ENCODE measurements at places on chromosomes 2 and 18.

DNA sequence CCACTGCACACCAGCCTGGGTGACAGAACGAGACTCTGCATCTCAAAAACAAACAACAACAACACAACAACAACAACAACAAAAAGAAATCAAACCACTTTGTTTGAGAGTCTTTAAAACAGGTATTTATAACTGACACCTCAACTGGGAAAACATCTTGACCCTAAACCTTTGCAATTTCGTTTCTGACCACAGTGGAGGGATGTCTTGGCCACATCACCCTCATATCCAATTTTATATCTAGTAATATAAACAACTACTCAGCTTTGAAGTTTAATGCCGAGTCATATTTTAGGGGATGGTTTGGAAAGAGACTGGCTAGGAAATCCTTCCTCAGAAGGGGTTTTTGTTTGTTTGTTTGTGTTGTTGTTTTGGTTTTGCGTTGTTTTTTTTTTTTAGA, 37.8 kb upstream of the RMDN2 start:
- no peak for DNase-seq

- DNase-seq, result no peak
Observed at GRCh38 chr2:27809761-27810241, 38.3 kb downstream of the MRPL33 start.

DNA sequence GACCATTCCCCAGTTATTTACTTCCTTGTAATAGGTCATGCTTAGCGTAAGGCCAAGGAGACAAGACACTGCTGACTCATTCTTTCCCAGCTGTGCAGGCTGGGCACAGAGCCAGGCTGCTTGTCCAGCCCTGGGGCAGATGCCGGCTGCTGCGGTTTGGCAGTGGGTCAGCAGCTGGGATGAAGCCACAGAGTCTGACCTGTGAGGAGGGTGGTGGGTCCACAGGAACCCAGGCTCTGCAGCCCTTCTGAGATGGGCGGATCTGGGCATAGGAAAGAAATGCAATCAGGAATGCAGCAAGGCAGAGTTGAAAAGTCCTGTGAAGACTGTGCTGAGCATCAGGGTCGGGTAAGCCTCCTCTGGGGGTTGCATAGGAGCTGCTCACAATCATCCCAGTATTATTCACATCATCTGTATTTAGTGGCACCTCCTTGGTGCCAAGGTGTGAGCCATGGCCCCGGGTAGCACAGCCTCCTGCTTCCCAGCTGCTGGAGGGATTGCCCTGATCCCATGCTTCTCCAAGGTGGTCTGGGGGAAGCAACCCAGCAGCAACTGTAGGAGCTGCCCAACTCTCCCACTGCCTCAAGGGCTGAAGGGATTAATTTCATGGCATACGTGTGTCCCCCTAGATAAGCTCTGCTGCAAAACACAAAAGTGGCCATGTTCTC, 139.0 kb downstream of the DDX1 start:
- peak; percentile 90 for DNase-seq

DNA sequence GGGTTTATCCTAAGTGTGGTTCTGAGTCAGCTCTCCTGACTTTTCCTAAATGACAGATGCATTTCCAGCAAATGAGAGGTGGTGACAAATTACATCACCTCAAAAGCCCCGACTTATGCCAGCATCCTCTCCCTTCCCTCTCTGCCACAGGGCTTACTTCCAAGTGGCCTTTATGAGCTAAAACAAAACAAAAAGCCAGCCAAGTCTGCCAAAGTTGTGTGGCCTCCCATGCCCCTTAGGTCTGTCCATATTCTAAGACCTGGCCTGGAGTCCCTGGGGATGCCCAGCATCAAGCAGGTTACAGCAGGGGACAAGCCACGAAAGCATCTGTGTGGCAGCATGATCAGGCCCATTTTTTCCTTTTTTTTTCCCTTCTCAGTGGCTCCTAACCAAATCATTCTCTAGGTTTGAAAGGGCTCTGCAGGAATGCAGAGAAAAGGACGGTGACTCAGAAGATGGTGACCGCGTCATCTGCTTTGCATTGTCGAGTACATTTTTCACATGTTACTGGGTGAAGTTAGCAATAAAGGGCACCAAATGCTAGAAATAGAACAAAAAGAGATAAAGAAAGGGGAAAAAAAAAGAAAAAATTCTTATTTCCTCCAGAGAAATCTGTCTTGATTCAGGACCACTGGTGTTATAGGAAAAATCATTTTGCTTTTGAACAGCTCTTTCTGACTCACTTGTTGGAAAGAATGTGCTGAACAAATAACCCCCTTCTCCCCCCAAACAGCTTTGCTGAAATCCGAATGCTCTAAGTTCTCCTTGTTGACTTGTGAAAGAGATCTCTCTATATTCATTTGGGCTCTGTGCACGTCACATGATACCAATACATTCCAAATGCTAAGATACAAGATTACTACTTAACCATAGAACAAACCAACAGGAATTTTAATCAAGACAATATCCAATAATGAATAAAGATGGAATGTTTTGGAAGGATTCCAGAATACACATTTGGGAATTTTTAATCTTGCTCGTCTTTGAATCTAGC, 178.7 kb downstream of the EN1 start:
- DNase-seq, result no peak

- DNase-seq, result no peak
Observed at GRCh38 chr2:176117162-176117822, 714 bp downstream of the HOXD10 start.

DNA sequence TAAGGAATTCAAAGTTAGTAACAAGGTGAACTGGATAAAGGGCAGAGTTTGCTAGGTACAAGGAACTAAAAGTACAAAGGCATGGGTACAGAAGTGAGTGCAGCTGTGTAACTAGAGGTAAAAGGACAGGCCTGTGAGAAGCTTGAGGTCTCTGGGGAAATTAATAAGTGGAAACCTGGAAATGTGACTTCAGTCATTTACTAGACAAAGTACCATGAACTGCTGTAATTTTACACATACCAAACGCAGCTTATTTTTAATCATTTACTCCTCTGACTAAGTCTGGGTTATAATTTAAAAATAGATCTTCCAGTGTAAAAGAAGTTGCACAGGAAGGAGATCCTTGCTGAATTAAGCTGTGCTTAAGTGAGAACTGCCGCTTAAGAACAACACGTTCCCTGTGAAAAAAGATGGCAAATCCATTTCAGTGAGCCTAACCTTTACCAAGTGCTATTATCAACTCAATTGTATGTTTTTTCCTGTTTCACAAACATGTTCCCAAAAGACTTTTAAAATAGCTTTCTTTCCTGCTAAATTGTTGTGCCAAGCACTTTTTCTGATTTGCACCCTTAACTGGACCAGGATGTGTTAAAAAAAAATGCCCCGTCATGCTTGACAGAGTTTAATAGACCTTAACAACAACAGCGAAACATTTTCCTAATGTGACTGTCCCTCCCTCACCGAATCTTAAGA, 44.3 kb downstream of the CALCRL start:
- DNase-seq, result peak; percentile 25

- no peak for DNase-seq
Observed at GRCh38 chr2:44335806-44336538, 25.3 kb downstream of the PREPL start.

DNA sequence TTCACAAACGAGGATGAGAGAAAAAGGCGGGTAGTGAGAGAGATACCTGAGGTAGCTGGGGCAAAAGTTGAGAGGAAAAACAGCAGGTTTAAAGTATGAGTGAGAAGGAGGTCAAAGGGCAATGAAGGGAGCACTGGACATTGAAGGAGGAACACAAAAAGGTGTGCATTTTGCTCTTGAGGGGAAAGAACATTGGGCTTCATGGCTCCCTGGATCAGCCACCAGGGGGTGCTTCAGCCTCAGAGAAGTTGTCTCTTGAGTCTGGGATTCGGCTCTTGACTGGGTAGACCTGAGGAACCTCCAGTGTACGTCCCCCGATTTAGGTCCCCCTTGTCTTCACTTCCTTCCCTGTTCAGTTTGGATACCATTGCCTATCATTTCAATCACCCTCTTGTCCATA, 128.5 kb downstream of the RAPGEF4 start:
- DNase-seq, result no peak

GRCh38 chr18:11368020-11368419, 218.7 kb upstream of the PIEZO2 start:
- no peak for DNase-seq

- no peak for DNase-seq
Observed at GRCh38 chr2:221075203-221075602, 496.9 kb downstream of the EPHA4 start.

DNA sequence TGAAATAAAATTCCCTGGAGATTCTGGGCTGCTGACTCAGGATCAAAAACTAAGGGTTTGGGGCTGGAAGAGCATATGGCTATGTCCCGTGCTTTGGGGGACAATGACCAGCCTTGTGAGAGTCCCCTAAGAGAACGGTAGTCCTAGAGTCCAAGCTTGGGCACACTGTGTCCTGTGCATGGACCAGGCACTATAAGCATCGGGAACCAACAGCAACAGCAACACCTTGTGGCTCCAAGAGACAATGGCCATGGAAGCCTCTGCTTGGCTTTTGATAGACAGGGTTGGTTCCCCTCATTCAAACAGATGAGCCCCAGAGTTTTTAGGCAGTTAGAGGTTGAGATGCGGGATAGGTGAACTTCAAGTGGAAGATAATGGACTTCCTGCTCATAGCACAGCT, 294.4 kb upstream of the CHAC2 start:
- no peak for DNase-seq

- DNase-seq, result no peak
Observed at GRCh38 chr18:54033052-54033451, 191.4 kb downstream of the MBD2 start.

DNA sequence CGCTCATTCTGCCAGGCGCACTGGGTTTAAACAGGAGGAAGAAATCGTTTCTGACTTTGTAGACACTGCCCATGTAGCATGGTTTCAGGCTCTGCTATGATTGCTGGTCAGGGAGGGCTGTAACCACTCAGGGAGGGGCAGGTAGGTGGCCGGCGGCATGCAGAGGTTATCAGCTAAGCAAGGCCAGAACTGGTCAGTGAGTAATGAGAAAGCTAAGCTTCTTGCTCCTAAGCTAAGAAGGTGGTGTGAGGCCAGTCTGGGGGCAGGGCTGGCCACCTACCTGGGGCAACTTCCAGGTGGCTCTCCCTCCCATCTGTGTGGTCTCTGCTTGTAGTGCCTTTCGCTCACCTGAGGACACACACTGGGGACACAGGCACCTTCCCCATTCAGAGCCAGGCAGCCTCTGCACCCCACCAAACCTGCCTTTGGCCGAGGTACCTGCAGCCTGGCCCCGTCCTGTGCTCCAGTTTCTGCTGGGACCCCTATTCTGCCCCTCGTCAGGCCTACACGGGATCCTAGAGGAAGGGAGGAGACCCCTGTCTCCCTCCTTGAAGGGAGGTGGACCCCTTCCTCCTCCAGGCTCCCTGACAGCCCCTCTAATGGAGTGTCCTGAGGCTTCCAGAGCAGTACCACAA, 195.9 kb downstream of the SEPTIN10 start:
- DNase-seq, result no peak

DNA sequence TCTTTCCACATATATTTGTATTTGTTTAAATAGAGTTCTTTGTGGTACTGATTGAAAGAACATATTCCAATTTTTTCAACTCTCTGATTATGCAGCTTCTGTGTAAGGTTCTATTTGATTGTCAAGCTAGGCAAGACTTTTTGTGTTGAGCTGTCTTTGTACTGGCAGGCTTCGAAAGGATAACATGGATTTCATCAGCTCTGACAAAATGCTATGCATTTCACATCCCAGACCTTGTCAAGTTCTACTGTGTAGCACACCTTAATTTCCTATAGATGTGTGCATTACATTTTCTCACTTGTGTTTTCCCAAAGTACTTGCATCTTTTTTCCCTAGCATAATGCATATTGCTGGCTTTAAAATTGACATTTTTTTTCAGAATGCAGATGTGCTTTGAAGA, 555.0 kb upstream of the GYPC start:
- DNase-seq, result no peak

GRCh38 chr2:217902379-217903141, 100.2 kb downstream of the TNS1 start:
- peak; percentile 46 for DNase-seq

DNA sequence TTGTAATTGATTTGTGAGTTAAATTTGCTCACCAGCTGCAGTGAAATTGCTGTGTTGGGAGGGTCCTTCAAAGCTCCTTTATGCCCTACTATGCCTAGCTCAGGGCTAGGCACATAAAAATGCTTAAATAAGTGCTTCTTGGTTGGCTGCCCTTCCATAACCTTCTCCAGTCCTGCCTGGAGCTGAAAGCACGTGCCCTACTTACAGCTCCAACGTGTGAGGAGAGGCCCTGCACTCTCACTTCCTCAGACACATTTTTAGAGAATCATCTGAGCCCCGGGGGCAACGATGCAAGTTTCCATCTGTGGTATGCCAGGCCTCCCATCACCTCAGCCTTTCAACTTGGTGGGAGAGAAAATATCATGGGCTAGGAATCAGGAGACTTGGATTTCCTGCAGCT, 202.7 kb downstream of the BCL11A start:
- no peak for DNase-seq

- DNase-seq, result no peak
Observed at GRCh38 chr2:200335657-200336056, 29.2 kb downstream of the SPATS2L start.

- no peak for DNase-seq
Observed at GRCh38 chr2:132577686-132578085, 92.3 kb downstream of the LYPD1 start.

DNA sequence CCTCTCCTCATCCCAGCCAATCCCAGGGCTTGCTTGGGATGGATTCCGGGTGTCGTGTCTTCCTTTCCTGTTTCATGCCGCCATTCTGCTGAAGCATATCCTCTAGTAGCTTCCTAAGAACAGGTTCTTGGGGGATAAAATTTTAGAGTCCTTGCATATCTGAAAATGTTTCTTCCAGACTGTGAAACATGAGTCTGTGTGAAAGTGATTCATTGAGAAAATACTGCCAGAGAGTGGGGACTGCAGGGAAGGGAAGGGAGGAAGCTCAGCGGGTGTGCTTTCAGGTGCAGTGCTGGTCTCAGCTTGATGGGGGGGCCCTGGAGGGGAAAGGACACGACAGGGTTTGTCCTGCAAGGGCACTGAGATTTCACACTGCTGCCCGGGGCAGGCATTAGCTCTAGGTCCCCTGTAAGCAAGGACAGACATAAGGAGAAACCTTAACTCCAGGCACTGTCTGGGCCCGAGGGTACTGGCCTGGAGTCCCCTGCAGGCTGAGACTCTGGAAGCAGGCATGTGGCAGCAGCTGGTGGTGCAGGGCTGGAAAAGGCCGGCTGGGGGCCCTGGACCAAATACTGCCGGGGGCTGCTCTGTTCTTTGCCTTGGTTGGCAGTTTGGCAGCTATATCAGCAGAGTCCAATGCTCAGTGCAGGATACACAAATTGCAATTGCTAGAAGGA, 97.6 kb upstream of the HS6ST1 start:
- no peak for DNase-seq

DNA sequence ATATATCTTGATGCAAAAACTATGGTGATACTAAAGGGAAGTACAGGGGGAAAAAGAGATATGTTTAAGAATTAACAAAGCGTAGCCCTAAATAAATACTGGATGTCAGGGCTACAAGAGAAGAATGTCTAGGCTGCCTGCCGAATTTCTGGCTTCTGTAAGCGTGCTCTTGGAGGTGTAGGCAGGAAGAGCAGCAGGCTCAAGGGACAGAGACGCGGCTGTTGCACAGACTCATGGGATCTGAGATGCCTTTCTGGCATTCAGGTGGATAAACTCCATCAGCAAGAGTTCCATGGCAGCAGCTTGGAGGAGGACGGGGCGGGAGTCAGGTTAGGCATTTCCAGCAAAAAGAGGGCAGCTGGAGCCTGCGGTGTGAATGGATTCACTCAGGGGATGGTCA, 123.2 kb upstream of the TWIST2 start:
- no peak for DNase-seq

GRCh38 chr2:239107936-239108335, 260.1 kb downstream of the TWIST2 start:
- DNase-seq, result no peak
